ENCODE measurements at places on chromosomes 5 and 9.

DNA sequence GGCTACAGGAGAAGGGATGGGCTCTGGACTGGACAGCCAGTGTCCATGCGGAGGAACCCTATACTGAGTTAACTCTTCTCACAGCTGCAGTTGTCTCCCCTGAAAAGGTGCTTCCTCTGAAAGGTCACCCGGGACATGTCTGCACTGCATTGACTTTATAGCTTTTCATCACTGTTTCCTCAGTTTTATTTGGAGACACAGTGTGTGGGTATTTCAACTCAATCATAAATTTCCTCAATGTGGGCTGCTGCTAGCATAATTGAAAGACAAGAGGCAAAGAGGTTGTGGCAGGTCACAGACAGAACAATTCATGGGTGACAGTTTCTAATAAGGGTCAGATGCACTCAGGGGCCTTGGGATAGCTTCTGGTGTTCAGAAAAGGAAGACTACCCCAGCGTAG lies 336.8 kb downstream of the KDM4C start:
- no peak for DNase-seq

- DNase-seq: no peak
Observed at GRCh38 chr5:129120158-129120581, 25.6 kb downstream of the ISOC1 start.

DNA sequence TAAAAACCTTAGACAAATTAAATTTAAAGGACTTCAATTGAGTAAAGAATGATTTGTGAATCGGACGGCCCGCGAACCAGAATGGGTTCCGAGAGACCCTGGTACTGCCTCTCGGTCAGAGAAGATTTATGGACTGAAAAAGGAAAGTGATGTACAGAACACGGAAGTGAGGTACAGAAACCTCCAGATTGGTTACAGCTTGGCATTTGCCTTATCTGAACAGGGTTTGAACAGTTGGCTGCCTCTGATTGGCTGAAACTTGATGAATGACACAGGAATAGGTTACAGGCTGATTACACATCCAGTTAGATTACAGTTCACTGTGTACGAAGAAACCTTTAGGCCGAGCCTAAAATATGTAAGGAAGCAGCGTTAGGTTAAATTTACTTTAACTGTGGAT lies 156.5 kb upstream of the EGFLAM start:
- DNase-seq: no peak

DNA sequence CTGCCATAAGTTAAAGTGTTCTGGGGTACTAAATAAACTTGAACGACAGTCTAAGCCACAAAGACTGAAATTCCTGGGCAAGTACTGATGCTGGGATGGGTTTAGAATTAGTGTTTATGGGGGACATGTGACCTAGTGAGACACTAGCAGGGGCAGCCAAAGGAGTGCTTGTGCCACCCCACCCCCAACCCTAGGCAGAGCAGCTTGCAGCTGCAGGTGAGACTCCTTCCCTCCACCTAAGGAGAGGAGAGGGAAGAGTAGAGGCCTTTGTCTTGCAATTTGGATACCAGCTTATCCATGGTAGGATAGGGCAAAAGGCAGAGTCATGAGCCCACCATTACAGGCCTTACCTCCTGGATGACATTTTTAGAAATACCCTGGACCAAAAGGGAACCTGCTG lies 28.7 kb upstream of the PDE4D start:
- DNase-seq: no peak

DNA sequence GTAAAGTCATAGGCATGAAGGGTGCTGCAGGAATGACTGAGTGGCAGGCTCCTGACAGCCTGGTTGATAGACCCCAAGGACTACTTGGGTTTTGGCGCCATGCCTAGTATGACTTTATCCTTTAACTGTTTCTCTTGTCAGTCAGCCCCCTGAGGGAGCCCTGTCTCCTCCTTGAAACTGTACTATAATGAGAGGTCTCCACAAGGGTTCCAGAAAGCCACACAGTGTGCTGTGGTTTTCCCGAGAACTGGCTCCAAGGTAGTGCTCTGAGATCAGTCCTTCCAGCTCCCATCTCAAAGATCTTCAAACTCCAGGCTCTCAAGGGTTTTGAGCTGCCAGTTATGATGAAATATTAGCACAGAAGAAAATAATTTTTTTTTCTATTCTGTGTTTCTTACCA lies 26.7 kb upstream of the TNC start:
- no peak for DNase-seq

- DNase-seq: no peak
Observed at GRCh38 chr5:128630121-128630520, 92.1 kb upstream of the FBN2 start.

DNA sequence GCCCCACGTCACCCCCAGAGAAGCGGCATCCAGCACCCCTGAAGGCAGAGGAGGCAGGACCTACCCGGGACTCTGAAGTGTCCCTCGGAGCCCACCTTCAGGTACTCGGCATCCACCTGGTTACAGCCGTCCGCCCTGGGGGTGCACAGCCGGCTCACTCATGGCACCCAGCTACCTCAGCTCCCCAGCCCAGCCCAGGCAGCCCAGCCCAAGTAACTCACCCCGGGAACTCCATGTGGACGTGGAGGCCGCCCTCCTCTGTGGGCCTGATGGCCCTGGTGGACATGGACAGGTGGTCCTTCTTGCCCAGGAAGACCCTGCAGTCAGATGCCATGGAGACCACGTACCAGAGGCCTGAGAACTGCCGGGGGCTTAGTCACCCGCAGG lies 676 bp downstream of the LCN15 start:
- DNase-seq: no peak

- no peak for DNase-seq
Observed at GRCh38 chr5:65150599-65151304, 331.0 kb downstream of the ADAMTS6 start.

DNA sequence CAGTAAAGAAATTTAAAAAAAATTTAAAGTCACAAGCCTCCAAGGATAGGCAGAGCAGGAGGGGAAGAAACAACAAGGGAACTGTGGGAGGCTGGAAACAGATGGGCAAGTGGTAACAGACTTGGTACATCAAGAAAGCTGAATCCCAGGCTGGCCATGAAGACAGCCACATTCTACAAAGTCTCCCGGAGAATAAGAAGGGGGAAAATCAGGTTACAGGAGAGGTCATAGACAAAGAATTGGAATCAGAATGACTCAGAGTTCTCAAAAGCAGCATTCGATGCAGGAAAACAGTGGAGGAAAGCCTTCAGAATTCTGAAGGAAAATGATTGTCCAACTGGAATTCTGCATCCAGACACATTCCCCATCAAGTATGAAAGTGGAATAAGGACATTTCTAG lies 129.7 kb downstream of the ADAMTS2 start:
- no peak for DNase-seq

DNA sequence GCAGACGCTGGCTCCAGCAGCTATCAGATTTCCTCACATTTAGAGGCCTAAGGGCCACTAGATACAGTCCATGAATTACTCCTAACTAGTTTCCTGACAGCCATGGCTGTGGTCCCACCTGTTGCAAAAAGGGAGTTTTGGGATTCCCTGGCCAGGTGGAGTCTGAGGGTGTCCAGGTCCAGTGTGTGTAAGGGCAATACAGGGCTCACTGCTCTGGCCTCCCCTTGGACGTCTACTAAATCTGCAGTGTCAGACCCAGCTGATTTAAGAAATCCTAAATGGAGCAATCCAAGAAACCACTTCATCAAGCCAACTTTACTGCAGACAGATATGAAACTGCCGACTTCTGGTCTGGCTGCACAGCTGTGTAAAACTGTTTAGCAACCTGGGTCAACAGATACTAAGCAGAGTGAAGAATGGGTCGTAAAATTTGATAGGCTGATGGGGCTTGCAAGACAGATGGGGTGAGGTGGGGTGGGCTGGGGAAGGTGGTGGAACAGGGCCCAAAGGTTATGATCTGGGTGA lies 116.4 kb downstream of the GADD45G start:
- peak; percentile 90 for DNase-seq

DNA sequence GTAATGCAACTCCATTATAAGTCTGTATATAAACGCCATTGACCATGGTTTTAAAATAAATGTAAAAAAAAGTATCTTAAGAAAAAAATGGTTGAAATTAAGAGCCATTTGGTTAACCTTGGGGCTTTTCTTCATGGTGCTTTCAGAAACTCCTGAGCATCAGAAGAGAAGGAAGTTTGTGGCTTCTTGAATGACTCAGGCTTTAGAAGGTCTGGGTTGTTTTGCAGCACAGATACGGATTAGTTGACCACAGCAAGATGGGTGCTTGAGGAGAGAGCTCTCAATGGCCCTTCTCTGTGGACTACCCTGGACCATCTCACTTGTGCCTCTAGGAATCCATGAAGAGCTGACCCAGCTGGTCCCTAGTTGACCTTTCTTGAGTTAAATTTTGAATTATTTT lies 189.5 kb downstream of the TMEM38B start:
- peak; percentile 88 for DNase-seq

GRCh38 chr5:45385321-45386058 lies 310.7 kb downstream of the HCN1 start:
- peak; percentile 44 for DNase-seq

- DNase-seq: no peak
Observed at GRCh38 chr9:127050152-127050551, 72.3 kb downstream of the ANGPTL2 start.

- DNase-seq: no peak
Observed at GRCh38 chr5:123754908-123755307, 242.9 kb downstream of the CSNK1G3 start.

GRCh38 chr9:126089789-126090188 lies 236.8 kb upstream of the MVB12B start:
- no peak for DNase-seq

GRCh38 chr9:128898845-128899565 lies 17.1 kb downstream of the LRRC8A start:
- no peak for DNase-seq

DNA sequence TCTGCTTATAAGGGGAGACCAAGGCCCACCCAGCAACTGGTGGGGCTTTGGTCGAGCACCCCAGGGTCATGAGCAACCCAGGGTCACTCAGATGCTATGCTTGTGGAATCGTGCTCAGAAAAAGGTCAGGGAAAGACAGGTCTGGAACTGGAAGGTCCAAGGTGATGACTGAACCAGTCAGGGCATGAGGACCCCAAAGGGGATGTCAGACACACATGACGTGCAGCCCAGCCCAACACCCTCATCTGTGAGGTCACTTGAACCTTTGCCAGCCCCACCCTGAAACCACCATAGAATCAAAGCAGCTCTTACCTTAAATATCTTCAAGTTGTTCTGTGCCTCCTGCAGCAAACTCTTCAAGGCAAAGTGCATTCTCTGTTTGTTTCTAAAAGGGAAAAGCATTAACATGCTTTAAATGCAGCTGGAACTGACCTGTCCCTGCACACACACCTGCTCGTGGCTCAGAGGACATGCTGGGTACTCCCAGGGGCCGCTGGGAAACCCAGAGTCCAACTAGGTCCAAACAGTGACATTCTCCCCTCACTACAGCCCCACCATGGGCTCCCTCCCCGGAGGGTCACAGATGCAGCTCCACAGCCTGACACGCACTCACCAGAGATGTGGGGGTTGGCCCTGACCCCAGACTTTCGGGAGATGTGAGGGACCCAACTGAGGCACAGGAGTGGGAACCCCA lies 29.4 kb downstream of the IPPK start:
- DNase-seq: no peak

DNA sequence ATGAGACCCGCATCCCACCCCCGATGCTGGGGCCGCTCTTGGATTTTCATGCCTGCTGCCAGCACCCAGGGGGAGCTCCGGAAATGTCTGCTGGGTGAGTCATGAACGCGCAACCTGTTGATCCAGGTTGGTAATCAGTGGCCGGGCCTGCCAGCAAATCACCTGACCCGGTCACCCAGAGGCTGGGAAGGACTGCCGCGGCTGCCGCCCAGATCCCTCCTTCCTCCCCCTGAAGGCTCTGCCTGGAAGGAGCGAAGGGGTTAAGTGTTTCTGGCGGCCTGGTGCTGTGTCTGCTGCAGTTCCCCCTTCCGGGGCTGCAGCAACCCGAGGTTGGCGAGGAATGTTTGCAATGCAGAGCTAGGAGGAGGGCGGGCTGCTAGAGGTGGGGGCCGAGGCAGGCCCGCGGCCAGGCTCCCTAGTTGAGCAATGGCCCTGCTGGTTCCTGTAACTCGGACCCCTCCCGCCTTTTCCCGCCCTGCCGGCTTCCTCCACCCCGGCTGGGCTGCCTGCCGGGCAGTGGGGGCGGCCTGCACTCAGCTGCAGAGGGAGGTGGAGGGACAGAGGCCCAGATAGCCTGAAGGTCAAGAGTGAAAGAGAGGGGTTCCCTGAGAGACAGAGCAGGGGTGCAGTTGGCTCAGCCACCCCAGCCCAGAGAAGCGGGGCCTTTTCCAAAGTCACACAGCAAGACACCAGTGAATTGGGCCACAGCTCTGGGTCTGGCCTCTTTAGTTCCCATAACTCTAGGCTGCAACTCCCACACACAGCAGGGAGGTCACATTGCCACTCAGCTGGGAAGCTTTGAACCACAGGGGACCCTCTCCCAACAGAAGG lies 156.3 kb upstream of the IER5L start:
- DNase-seq: peak; percentile 95

All from MV-4-11 (cell line).